Right atrium auricular region (tissue), 2 donors: ENCODE measurements at places on chromosomes 7 and 10.
A peak's percentile ranks its signal among the peaks of the same experiment; 100 is the strongest.

GRCh38 chr10:95276367-95277200, 14.2 kb downstream of the PDLIM1 start:
- peaks cover 3% of the 10 kb centered on the region for H3K36me3 ChIP-seq
- H3K4me1 ChIP-seq: peaks cover 90% of the 10 kb centered on the region
- H3K27me3 ChIP-seq: no peaks in the 10 kb centered on the region
- H3K27ac ChIP-seq: peak overlapping the region; percentile 87
- H3K4me3 ChIP-seq: no peak overlapping the region
- no peak for DNase-seq

DNA sequence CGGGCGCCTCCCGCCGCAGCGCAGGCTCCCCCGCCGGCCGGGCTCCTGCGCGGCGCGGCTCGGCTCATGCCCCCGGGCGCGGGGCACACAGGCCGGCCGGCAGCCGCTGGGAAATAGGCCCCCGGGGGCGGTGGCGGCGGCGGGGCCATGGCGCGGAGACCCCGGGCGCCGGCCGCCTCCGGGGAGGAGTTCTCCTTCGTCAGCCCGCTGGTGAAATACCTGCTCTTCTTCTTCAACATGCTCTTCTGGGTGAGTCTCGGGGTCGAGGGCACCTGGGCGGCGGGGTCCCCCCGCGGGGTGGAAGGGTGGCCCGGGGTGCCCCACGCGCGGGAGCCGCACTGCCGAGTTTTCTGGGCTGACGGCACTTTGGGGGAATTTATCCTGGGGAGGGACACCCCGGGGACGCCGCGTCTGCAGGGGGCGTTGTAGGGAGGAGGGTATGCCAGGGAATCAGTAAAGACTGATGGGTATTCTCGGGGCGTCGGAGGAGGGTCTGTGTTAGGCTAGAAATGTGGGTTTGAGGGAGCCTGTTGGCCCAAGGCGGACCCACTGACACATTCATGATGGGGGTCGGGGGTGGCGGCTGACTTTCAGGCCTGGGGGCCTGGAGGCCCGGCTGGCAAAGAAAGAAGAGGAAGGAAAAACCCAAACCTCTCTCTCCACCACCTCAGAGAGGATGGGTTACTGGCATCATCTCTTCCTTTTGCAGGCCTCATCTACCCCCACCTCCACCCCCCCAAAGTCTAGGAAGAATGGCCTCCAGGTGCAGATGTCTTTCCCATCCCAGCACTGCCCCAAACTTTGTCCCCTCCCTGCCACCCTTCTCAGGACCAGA, 544 bp downstream of the TSPAN33 start:
- no peaks in the 10 kb centered on the region for H3K36me3 ChIP-seq
- DNase-seq: no peak
- peak overlapping the region; percentile 55 for H3K4me3 ChIP-seq
- H3K27ac ChIP-seq: no peak overlapping the region
- H3K27me3 ChIP-seq: no peaks in the 10 kb centered on the region

DNA sequence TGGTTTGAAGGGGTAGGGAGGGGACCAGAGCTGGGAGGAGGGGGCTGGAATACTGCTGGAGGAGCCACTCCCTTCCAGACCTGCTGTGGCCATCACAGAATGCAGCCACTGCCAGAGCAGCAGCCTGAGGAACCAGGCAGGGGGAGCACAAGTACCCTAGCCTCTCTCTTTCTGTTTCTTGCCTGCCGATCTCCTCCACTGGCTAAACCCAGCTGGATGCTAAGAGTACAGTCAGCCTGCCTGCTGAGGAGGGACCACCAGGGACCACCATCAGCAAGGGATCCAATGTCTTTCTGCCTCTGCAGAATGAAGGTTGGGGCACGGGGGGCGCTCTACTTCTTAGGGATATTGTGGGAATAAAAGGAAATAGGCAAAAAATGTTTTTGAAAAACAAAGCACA, 4.7 kb downstream of the BLVRA start:
- H3K36me3 ChIP-seq: no peaks in the 10 kb centered on the region
- H3K27ac ChIP-seq: no peak overlapping the region
- H3K4me3 ChIP-seq: no peak overlapping the region
- no peak for DNase-seq
- H3K27me3 ChIP-seq: no peaks in the 10 kb centered on the region
- H3K4me1 ChIP-seq: peaks cover 23% of the 10 kb centered on the region

- no peak overlapping the region for H3K4me3 ChIP-seq
- H3K36me3 ChIP-seq: no peaks in the 10 kb centered on the region
- no peak overlapping the region for H3K27ac ChIP-seq
- no peak for DNase-seq
- H3K4me1 ChIP-seq: no peaks in the 10 kb centered on the region
- H3K27me3 ChIP-seq: no peaks in the 10 kb centered on the region
Observed at GRCh38 chr7:69996121-69996520, 397.8 kb downstream of the AUTS2 start.

GRCh38 chr7:117750612-117751563, 122.4 kb downstream of the CTTNBP2 start:
- no peaks in the 10 kb centered on the region for H3K4me1 ChIP-seq
- H3K27me3 ChIP-seq: no peaks in the 10 kb centered on the region
- no peak overlapping the region for H3K27ac ChIP-seq
- H3K4me3 ChIP-seq: no peak overlapping the region
- no peaks in the 10 kb centered on the region for H3K36me3 ChIP-seq
- DNase-seq: no peak

DNA sequence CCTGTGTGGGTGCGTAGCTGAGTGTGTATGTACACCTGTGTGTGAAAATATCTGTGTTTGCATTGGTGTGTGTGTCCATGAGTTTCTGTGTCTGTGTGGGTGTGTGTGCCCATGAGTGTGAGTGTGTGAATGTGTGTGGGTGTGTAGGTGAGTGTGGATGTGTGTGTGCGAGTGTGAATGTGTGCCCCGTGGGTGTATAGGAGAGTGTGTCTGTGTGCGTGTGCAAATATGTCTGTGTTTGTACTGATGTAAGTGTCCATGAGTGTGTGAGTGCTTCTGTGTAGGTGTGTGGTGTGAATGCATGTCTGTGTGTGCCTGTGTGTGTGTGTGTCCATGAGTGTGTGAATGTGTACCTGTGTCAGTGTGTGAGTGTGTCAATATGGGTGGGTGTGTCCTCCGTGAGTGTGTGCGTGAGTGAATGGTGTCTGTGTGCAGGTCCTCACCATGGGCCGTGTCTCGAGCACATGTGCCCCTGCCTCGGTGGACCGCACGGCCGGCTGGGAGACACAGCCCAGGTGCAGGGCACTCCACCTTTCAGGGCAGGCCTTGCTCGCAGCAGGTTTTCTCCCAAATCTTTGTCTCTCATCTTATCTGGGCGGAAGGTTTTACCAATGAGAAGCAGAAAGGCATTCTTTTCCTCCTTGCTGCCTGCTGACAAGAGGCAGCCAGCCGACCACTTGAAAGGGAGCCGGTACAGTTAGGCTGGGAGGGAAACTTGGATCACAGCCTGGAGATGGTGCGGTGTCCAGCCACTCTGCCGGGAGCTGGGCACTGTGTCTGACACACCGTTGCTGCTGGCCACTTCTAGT, 107.1 kb upstream of the FAM20C start:
- no peaks in the 10 kb centered on the region for H3K27me3 ChIP-seq
- H3K36me3 ChIP-seq: no peaks in the 10 kb centered on the region
- DNase-seq: no peak
- no peak overlapping the region for H3K27ac ChIP-seq

- no peaks in the 10 kb centered on the region for H3K27me3 ChIP-seq
- H3K4me3 ChIP-seq: no peak overlapping the region
- DNase-seq: no peak
- peaks cover 9% of the 10 kb centered on the region for H3K36me3 ChIP-seq
- H3K27ac ChIP-seq: peak overlapping the region; percentile 56
Observed at GRCh38 chr10:24382979-24383663, 174.2 kb downstream of the KIAA1217 start.

DNA sequence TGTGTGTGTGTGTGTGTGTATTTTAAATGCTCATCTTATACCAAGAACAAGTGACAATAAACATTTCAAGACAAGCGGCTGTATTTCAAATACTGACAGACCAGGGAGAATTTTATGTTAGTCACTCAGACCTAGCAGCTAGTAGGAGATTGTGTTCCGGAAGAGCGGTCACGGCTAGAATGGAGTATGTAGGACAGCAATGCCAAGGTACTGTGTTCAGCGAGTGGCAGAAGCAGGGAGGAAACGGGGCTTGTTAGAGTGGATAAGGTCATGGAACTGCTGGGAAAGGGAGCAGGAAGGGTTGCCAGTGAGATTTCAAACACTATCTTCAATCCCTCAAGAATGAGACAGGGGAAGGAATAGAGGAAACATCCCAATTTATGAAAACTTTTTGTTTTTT, 260.5 kb upstream of the PITRM1 start:
- H3K36me3 ChIP-seq: no peaks in the 10 kb centered on the region
- no peak overlapping the region for H3K4me3 ChIP-seq
- DNase-seq: no peak
- H3K27me3 ChIP-seq: no peaks in the 10 kb centered on the region

DNA sequence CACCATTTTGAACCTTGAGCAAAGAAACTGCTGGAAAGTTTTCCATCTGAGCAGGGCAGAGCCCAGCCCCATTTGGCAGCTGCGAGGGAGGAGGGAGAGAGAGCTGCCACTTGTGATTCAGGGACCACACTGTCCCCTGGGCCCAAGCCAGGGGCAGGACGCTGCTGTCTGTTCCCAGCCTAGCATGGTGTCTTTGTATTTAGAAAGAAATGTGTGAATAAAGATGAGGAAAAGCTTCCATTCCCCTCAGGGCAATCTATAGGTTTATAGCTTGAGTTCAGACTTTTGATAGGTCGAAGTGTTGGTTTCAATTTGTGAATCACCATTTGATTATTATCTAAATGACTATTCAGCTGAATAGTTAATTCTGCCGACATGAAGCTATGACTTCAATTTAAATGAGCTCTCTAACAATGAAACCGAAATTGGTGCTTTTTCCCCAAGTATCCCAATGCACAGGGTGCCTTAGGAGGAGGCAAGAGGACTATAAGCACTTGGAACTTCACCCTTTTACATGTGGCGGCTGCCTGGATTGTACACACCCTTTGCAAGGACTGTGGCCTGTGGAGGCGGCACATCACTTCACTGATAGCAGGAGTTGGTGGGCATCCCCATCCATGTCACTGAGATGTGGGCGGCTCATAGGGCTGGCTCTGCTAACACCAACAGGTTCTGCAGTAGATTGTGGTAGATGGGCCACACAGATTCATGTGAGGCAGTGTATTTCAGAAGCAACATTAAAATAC, 223.5 kb downstream of the CCDC3 start:
- H3K4me1 ChIP-seq: peaks cover 19% of the 10 kb centered on the region
- DNase-seq: no peak

DNA sequence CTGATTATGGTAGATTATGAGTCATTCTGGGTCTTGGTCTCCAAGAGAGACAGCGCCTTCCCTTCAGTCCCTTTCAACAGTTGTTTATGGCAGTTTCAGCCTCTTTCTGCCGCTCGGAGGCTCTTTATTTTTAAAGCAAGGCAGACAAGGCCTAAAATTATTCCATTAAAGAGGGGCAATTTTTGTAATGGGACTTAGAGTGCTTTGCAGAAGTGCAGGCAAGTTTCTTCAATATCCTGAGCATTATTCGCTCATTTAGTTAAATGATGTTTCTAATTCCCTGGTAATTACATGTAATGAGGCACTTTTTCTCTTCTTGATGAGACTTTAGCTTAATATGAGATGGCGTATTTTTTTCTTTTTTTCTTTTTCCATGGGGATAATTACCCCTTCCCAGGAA, 33.6 kb downstream of the BUB3 start:
- no peak for DNase-seq
- no peak overlapping the region for H3K27ac ChIP-seq
- no peaks in the 10 kb centered on the region for H3K4me1 ChIP-seq
- H3K36me3 ChIP-seq: no peaks in the 10 kb centered on the region
- H3K27me3 ChIP-seq: no peaks in the 10 kb centered on the region
- no peak overlapping the region for H3K4me3 ChIP-seq

GRCh38 chr10:99375426-99375825, 46.3 kb downstream of the CNNM1 start:
- H3K27me3 ChIP-seq: no peaks in the 10 kb centered on the region
- no peak for DNase-seq
- H3K27ac ChIP-seq: no peak overlapping the region
- no peak overlapping the region for H3K4me3 ChIP-seq
- no peaks in the 10 kb centered on the region for H3K4me1 ChIP-seq
- H3K36me3 ChIP-seq: no peaks in the 10 kb centered on the region

DNA sequence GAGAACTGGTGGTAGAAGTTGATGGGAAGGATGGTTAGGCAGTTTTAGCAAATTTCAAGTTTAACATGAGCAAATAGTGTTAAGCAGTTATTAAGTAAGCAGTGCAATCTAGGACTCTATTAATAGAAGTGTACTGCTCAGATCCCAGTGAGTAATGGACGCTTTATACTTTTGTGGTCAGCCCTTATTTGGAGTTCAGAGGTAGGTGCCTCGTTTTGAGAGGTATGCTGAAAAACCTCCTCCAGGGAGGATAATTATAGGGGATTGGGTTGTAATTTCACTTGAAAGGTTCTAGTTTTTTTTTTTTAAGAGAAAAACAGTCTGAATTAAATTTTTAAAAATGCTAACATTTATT, 33.5 kb upstream of the CCDC7 start:
- peak overlapping the region; percentile 57 for H3K27ac ChIP-seq
- no peak overlapping the region for H3K4me3 ChIP-seq
- no peak for DNase-seq
- H3K36me3 ChIP-seq: no peaks in the 10 kb centered on the region

- H3K4me1 ChIP-seq: no peaks in the 10 kb centered on the region
- H3K36me3 ChIP-seq: no peaks in the 10 kb centered on the region
- H3K4me3 ChIP-seq: no peak overlapping the region
- DNase-seq: no peak
- no peaks in the 10 kb centered on the region for H3K27me3 ChIP-seq
Observed at GRCh38 chr10:11178606-11179515, 161.2 kb downstream of the CELF2 start.

- no peaks in the 10 kb centered on the region for H3K27me3 ChIP-seq
- no peaks in the 10 kb centered on the region for H3K4me1 ChIP-seq
- H3K36me3 ChIP-seq: no peaks in the 10 kb centered on the region
- no peak for DNase-seq
Observed at GRCh38 chr10:112723876-112724275, 226.2 kb upstream of the TCF7L2 start.

DNA sequence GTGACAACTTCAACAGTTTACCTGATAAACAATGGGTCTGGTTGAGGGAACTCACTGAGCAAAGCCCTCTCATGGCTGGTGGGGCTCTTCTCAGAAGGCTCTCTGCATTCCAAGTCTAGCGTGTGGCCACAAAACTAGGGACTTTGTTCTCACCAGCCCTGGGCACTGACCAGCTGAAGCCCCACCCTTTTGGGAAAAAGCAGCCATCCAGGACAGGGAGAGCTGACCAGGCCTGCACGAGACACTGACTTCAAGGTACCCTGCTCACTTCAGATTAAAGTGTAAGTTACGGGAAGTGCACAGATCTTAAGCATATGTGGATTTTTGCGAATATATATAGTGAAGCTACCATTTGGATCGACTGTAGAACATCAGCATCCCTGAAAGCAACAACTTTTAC, 67.4 kb upstream of the LRRC4 start:
- peaks cover 21% of the 10 kb centered on the region for H3K4me1 ChIP-seq
- no peak for DNase-seq
